ENCODE measurements at places on chromosomes 5 and 9. TPM values are rescaled to one million over a fixed set of nuclear protein-coding genes. Genes with fewer than 3 reads are reported as not detected.

DNA sequence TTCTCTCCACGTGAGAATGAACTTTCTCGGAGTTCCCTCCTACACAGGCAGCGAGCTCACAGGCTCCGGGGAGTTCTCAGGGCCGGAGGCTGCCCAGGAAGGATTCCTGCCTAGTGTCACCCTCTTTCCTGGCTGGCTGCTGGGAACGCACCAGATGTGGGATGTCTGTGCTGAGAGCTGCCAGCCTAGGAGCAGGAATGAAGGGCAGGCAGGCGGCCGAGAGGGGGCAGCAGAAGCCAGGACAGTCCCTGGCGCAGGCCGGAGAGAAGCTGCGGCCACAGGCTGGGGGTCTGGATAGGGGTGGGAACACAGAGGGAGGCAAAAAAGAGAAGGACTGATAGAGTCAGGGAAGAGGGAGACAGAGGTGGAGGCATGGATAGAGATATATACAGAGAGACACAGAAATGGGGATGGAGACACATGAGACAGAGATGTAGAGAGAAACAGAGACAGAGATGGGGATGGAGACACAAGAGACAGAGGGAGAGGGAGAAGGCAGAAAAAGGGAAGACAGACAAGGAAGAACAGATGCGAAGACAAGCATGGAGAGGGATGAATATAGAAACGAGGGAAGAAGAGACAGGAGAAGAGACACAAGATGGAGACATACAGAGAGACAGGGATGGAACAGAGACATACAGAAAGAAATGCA is 25.3 kb upstream of the ENHO start:
- no peak for DNase-seq

DNA sequence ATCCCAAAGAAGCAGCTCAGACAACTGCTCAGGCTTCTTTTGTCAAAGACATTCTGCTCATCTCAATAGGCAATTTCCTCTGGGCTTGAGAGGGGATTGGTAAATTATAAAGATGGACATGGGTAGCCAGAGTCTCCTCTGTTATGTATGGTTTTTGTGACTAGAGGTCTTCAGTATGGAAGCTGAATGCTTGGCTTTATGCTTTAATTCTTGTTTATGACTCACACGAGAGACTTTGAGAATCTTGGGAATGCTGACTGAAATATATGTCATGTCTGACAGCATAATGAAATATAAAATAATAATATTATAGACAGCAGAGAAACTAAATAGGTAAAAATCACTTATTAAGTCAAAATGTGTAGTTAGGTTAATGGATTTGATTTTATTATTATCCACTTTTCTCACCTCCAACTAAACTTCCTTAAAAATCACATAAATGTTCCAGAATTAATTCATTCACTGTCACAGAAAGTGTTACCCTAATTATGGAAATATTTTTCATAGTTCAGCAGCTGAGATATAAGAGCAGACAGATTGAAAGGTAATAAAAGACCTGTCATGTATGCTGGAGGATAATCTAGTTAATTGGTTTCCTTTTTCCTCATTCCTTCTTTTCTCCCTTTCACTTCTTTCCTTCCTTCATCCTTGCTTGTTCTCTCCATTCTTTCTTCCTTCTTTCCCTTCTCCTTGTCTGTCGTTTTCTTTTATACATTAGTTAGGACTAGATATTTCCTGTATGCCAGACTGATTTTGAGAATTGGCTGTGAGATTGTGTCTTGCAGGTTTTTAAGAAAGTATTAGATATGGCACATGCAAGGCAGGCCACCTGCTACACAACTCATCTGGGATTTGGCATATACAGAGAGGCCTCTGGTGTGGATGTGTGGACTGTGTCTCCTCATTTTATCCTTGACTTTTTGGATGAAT is 1866.1 kb upstream of the NUDT12 start:
- DNase-seq = no peak

- DNase-seq = no peak
These were observed 21.3 kb upstream of the RNF145 start for GRCh38 chr5:159230657-159231056.

- no peak for DNase-seq
These were observed 112.2 kb downstream of the SCAMP1 start for GRCh38 chr5:78472469-78473106.

The GBGT1 gene
- total RNA-seq = not detected

The IFNA13 gene
- not detected for total RNA-seq

The LCN1 gene
- total RNA-seq = not detected

The ASS1 gene
- total RNA-seq = 20.9 TPM

The FRRS1L gene
- not detected for total RNA-seq

DNA sequence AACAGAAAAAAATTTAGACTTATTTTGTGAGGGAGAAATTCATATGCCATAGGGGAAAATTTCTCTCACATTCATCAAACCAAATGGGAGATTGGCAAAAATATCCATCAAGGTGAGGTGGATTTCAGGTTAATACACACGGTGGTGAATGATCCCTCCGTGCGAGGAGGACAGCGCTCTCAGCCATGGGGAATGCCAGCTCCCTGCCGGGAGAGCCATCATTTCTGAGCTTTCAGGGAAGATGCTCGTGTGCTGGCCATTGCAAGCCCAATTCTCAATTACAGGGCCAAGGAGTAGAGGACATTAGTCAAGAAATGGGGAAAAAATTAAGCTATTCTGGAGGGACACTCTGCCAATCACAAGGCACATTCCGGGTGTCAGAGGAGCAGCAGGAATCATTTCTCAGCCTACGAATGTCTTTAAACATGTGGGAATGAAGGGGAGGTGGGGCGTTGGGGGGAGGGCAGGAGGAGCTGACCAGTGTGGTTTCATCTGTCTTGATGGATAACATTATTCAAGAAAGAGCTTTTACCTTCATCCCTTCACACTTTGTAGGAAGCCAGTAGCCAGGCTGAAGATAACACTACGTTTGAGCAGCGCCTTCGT is 165.5 kb downstream of the DAB2IP start:
- no peak for DNase-seq

The LCN15 gene
- total RNA-seq = not detected

GRCh38 chr5:126253406-126253805 is 169.8 kb upstream of the GRAMD2B start:
- no peak for DNase-seq

DNA sequence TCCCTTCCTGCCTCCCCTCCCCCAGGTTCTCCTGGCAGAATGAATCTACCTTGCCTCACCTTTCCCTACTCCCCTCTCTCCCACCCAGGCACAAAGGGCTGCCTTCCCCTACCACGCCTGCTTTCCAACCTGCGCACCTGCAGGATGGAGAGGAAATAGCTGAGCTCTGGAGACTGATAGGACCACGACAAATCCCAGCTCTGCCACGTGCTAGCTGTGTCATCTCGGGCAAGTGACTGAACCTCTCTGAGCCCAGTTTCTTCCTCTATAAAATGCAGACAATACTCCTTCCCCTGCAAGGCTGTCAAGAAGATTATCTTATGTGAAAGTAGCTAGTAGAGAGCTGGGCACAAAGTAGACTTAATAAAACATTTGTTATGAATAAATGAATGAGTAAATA is 31.2 kb upstream of the PTGS1 start:
- DNase-seq = no peak

DNA sequence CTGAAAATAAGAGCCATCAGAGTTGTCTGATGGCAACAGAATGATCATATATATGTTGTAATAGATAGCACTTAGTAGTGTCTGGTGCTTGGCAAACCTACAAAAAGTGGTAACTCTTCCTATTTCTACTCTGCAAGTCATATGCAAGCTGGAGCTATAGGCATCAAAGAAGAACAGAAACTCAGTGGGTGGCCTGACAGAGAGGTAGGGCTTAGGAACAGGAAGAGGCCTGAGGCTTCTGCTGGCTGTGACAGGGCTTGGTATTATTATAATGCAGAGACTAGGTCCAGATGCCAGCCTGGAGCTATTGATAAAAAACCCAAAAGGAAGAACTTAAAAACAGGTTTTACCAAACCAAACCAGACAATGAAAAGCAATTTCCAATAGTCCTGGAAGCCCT is 4.4 kb upstream of the DIAPH1 start:
- DNase-seq = peak; percentile 24

DNA sequence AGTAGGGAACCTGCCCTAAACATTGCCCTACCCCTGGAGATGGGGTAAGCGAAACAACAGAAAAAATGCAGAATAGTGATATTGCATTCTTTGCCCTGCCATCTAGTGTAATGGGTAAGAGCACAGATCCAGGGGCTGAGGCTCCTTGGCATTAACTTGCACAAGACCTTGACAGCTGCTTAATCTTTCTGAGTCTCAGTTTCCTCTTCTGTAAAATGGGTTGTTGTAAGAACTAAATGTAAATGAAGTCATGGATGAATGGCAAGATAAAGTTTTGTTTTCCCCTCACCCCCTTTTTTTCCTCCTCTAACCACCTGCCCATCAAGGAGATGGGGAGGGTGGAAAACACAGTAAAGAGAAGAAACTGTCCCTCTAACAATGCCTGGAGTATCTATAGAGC is 47.7 kb upstream of the ZNF366 start:
- no peak for DNase-seq

- no peak for DNase-seq
These were observed 989.8 kb downstream of the TLE4 start for GRCh38 chr9:80561526-80561925.

GRCh38 chr9:137070906-137071275 is 534 bp upstream of the SAPCD2 start:
- DNase-seq = no peak

The AKNA gene
- 4.8 TPM for total RNA-seq

The CMBL gene
- total RNA-seq = 1.4 TPM

- no peak for DNase-seq
These were observed 53.2 kb upstream of the ITGA1 start for GRCh38 chr5:52734557-52734956.

- no peak for DNase-seq
These were observed 12.7 kb downstream of the STK10 start for GRCh38 chr5:172175263-172175719.

The HRCT1 gene
- 0.63 TPM for total RNA-seq
